GF-D8 (cell line): ENCODE measurements at places on chromosomes 4 and X.

GRCh38 chr4:150327262-150327780, 249.1 kb downstream of the DCLK2 start:
- DNase-seq = no peak

DNA sequence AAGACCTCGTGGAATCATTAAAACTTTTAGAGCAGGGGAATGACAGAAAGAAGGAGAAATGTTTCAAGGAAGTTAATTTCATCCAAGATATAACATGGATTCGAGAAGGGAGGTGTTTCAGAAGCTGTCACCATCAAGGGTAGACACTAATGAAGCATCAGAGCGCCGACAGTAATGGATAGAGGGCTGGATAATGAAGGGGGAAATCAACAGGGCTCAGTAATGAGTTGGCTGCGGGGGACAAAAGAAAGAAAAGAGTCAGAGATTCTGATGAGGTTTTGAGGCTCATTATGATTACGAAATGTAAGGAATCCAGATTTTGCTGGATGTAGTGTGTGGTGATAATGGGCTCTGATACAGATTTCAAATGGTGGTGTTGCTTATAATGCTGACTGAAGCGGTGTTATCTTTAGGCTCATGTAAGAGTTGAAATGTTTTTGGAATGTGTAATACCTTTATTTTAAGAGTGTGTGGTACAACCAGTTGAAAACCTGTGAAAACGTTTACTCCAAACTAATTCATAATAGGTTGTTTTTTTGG, 39.3 kb upstream of the TENM3 start:
- no peak for DNase-seq

GRCh38 chr4:48493452-48494100, 3.5 kb downstream of the ZAR1 start:
- DNase-seq = no peak

- DNase-seq = no peak
Observed at GRCh38 chrX:81286608-81287007, 84.7 kb downstream of the SH3BGRL start.

DNA sequence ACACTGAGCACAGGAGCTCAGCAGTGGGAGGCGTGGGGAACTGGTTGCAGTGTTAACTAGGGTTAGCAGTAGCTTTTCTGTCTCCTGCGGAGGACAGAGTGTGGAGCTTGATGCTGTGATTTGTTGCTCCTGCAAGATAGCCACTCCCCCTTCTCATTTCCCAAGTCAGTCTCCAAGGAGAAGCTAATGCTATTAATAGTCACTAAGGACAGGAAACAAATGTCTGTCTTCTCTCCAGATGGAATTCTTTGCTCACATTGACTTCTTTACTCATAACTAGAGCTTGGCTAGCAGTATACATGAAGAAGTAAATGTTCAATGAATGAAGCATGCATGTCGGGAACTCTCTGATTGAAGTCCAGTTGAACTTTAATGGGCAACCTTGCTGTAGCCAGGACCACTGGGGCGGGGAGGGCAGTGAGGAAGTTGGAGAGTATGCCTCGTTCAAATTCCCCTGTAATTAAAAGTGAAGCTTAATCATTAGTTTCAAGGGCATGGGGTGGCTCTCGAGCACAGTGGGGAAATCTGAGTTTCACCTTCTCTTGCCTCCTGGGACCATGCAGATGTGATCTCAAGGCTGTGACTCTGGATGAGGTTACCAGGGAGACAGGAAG, 156.6 kb upstream of the SCML1 start:
- no peak for DNase-seq

DNA sequence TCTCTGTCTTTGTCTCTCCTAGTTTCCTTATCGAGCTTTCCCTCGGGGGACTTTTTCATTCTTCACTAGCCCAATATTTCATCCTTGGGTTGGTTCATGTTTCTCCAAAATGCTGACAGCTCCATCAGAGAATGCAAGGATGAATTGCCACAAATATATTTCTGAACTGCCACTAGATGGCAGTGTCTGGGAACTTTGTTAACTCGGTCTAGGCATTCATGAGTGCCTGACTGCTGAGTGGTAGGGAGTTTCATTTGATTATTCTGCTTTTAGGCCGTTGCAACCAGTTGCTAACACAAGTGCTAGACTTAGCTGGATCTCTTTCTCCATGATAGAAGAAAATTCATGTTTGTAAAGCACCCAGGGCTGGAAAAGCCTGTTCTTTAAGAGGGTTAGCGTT, 73.5 kb upstream of the RAP2C start:
- DNase-seq = no peak

GRCh38 chrX:154123241-154124219, 20.5 kb upstream of the OPN1LW start:
- DNase-seq = peak; percentile 88

DNA sequence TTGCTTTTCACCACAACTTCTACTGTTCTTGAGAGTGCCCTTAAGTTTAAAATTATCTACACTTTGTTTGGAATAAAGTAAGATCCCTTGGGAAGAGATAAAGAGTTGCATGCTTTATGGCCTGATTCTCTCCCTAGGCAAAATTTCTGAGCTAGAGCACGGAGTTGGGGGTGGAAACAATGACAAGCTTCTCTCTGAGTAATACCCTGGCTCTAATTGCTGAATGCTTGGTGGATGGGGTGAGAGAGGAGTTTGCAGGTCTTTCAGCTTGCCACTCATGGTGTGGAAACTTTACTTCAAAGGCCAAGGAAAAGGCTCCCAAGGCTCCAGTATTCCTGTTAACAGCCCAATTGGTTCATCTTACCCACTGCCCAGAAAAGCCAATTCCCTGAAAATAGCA, 26.1 kb upstream of the PRDM8 start:
- no peak for DNase-seq

GRCh38 chr4:71648448-71648847, 135.4 kb downstream of the GC start:
- no peak for DNase-seq

DNA sequence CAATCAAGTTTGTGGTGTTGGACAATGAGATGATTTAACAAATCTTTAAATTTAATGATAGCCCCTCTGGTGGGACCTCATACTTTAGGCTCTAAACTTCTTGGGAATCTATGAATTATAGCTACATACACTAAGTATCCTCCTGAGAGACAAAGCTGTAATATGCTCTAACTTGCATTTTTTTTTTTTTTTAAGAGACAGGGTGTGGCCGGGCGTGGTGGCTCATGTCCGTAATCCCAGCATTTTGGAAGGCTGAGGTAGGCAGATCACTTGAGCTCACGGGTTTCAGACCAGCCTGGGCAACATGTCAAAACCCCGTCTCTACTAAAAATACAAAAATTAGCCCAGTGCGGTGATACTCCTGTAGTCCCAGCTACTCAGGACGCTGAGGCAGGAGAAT, 23.3 kb upstream of the COQ2 start:
- DNase-seq = no peak

DNA sequence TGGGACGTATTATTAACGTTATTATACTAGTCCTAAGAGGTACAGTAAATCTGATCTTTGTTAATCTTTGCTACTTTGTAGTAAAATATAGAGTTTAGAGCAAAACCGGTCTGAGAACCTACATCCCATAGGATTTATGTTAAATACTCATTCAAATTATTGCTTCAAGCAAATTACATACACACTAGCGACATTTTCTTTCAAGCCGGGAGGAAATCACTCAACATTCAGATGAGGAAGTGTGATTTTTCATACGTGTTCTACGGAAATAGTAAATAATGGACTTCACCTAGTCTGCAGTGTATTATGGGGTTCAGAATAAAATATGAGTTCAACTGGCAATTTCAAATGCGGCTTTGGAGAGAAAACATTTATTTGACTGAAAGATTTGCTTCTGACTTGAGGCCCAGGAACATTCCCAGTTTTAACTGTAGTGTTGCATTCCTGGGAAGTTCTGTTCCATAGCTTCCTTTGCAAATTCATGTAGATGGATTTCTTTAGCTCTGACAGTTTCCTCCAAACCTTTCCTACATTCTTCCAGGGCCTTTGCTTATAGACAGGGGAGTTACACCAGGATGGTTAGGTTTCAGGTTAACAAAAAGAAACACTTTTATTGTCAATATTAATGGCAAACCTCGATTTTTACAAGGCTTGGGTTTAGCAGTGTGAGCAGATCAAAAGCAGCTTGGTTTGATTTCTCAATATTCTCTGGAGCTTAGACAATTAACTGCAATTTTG, 5.3 kb upstream of the HAND2 start:
- DNase-seq = no peak

- no peak for DNase-seq
Observed at GRCh38 chr4:149370002-149370401, 445.6 kb downstream of the IQCM start.

DNA sequence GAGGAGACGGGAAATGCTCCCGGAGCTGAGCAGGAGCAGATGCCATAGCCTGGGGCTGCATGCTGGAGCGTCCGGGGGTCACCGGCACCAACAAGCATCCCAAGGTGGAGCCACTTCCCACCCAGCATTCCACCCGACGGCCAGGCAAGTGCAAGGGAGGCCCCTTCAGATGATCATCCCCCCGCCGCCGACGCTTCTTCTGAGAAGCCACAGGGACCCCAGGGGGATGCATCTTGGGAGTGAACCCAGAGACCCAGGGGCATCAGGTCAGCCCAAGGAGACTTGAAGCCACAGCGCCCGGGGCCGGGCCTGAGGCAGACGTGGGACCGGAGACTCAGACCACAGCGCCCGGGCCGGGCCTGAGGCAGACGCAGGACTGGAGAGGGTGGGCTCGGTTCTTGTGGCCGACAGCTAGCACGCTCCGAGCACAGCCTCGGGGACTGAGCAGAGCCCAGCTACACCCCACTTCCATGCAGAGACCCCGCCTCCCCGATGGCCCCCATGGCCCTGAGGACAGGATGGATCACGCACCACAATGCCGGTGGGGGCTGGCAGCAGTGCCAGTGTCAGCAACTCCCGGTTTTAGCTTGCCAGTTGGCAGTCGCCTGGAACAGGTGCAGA, 33.0 kb upstream of the CPLX1 start:
- DNase-seq = no peak

- DNase-seq = no peak
Observed at GRCh38 chr4:141011901-141012315, 121.4 kb downstream of the RNF150 start.

- no peak for DNase-seq
Observed at GRCh38 chr4:141058591-141059512, 74.4 kb downstream of the RNF150 start.

GRCh38 chrX:49071877-49072711, 1.7 kb downstream of the PRAF2 start:
- DNase-seq = no peak

- peak; percentile 15 for DNase-seq
Observed at GRCh38 chrX:96707804-96708203, 23.2 kb downstream of the DIAPH2 start.

GRCh38 chr4:823761-824460, 2.0 kb downstream of the CPLX1 start:
- DNase-seq = no peak
